Breast epithelium (tissue), 4 donors: ENCODE measurements at places on chromosomes 12 and 14. TPM values are rescaled to one million over a fixed set of nuclear protein-coding genes. Genes with fewer than 3 reads are reported as not detected.

LIN7A gene
- 25.6 TPM for total RNA-seq

DNA sequence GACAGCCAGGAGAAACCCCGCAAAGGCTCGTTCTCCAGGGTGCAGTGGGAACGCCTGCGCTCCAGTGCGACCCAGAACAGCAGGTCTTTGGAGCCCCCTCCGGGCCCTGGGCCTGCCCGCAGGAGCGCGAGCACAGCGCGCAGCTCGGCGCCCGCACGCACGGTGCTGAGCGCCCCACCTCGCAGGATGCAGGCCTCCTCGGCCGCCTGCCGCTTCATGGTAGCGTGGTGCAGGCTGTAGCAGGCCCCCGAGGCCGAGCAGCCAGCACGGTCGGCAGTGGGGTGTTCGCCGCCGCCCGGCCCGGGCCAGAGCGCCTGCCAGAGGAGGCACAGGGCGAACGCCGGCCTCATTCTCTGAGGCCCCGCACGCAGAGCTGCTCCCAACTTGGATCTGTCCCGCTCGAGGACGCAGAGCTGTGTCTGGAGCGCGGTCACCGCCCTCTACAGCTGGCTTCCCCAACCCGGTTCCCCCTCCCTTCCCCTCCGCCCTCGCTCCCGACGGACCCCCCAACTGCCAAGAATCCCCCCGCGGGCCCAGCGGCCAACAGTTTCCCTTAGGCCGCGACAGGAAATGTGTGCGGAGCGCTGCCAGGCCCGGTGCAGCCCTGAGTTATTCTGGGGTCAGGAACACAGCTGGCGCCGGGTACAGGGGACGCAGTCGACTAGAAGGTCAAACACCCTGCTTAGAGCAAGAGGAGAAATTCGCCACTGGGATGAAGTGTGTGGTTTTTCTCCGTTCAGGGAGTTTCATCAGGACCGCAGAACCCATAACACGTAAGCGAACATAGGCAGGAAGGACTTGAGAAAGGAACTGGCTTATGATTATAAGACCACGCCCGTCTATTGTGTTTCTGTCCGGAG is at the start of gene CLEC14A:
Gene CLEC14A, minus strand, starts transcription at position 421 of the 860 bp plus-strand sequence. Its CDS starts 71 bp downstream, at position 350.
- DNase-seq = peak; percentile 53

- DNase-seq = no peak
Measured at GRCh38 chr14:103746701-103747100, 31.1 kb downstream of the ZFYVE21 start.

GRCh38 chr14:98210045-98210672 is 1061.8 kb downstream of the BCL11B start:
- no peak for DNase-seq

- no peak for DNase-seq
Measured at GRCh38 chr12:101941306-101942249, 64.2 kb downstream of the DRAM1 start.

DNA sequence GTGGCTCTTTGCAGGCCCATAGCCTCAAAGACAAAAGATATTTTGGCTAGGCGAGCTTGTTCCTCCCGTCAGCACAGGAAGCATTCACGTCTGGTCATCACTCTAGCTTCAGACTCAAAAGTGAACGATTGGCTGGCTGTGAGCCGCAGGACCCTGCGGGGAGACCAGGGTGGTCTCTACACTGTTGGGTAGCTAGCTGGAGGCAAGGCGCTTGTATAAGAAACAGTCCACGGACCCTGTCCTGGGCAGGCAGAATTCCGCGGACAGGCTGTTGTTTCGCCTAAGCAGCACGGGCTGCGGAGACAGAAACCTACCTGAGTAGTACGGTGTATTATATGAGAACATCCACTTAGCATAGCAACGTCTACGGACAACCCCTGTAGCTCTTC is 29.6 kb downstream of the WBP11 start:
- no peak for DNase-seq

SLC6A13 gene
- not detected for total RNA-seq
